ENCODE measurements at places on chromosomes 6 and 20.

GRCh38 chr6:136787726-136788068 is 4.6 kb downstream of the MAP3K5 start:
- no peak for DNase-seq

DNA sequence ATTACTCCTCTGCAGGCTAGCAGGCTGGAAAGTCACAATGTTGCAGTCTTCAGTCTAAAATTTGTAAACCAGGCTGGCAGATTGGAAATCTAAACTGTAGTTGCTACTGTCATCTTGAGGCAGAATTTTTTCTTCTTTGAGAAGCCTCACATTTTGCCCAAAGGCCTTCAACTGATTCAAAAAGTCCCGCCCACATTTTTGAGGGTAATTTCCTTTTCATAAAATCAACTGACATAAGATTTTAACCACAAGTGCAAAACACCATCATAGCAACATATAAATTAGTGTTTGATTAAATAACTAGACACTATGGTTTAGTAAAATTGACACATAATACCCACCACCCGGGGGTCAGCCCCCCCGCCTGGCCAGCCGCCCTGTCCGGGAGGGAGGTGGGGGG is 28.4 kb downstream of the HLA-C start:
- DNase-seq, result no peak

DNA sequence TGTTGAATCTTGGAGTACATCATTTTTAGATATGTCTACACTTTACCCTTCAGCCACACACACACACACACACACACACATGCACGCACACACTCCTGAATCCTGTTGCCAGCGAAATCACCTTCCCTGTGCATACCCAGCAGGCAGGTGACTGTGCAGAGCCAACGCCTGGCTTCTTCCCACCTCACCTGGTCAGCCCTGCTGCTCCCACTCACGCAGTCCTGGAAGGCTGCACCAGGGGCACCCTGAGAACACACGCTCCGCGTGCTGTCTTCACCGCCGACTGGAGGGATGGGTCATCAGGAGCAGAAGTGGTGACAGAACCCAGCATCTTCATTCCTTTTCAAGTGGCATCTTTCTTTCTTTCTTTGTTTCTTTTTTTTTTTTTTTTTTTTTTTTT is 94.6 kb downstream of the TBXT start:
- DNase-seq, result peak; percentile 41

GRCh38 chr20:20241976-20242375 is 125.9 kb upstream of the INSM1 start:
- no peak for DNase-seq

- no peak for DNase-seq
Measured at GRCh38 chr6:55643861-55644260, 64.9 kb upstream of the HMGCLL1 start.

DNA sequence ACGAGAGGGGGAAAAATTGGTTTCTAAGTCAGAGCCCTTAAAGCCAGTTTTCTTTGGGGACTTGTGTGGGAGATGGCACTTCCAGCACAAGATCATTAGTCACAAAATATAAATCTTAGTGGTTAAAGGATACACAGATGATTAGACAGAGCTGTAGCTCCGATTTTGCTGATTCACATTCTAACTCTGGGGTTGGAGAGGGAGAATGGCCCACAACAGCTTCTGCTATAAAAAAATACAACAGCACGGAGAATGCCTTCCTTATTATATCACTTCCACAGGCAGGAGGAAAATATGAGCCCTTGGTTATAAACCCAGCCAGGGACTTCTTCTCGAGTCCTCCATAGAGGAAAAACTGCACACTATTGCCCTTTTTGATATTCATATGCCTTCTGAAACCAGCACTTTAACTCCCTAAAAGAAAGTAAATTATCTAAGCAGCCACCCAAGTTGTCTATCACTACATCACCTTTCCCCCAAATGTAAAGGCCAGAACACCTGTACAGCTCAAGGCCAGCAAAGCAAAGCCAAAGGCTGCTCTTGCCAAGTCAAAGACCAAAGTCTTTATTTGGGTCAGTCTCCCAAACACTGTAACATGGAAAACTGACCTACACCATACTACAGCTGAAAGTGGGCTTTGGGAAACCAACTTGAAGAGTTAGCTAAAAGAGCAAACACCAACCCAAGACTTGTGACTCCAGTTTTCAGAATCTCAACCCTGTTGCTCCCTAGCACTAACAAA is 10.4 kb downstream of the MRPL14 start:
- no peak for DNase-seq

DNA sequence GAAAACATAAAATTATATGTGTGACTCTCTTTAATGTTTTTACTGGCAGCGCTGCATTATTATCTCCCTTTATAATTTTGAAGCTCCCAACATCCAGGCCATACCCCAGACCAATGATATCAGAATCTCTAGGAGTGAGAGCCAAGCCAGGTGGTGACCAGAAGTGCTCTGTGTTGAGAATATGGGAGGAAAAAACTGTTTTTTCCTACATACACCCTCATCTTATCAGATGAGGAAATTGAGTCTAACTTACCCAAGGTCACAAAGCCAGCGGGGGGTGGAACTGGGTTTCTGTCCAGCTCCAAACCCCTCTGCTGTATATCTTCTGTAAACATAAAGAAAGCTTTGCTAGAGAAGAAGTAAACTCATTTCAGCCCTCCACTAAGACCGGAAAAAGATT is 42.5 kb downstream of the LY86 start:
- DNase-seq, result no peak

- DNase-seq, result no peak
Measured at GRCh38 chr20:16846006-16846405, 97.8 kb downstream of the OTOR start.

- no peak for DNase-seq
Measured at GRCh38 chr6:10746915-10747250, 722 bp upstream of the TMEM14B start.

- no peak for DNase-seq
Measured at GRCh38 chr20:21564127-21564773, 50.4 kb upstream of the NKX2-2 start.

DNA sequence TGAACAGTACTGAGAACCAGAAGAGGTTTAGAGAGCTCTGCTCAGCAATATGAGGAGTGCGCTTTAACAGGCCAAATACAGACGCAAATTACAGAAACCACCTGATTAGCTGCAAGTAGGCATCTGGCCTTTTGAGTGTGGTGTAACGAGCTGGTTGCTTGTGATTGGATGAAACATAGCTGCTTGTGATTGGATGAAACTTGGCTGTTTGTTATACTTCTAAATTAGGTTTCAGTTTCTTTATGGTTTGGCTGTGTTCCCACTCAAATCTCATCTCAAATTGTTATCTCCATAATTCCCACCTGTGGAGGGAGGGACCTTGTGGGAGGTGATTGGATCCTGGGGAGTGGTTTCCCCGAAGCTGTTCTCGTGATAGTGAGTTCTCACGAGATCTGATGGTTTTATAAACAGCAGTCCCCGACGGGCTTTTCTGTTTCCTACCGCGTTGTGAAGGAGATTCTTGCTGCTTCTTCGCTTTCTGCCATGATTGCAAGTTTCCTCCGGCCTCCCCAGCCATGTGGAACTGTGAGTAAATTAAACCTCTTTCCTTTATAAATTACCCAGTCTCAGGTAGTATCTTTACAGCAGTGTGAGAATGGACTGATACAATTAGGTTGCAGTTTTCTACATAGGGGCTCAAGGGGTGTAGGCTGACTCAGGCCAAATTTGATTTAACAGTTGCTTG is 655.9 kb upstream of the MAN1A1 start:
- DNase-seq, result no peak

DNA sequence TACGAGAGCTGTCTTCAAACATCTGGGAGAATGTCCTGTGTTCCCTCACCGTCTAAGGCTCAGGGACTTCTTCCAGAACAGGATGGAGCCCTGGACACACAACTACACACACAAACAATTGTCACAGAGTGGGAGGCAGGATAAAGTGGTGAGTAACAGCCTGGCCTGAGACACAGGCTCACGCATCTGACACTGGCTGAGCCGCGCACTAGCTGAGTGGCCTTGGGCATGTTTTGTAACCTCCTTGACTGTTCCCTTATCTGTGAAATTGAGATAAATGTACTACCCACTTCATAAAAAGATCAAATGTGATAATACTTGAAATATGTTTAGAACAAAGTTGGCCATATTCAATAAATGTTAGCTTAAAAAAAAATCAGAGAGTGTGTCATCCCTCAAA is 132.4 kb upstream of the ARMC2 start:
- DNase-seq, result no peak

- DNase-seq, result no peak
Measured at GRCh38 chr6:140379919-140380318, 1005.5 kb upstream of the CITED2 start.

GRCh38 chr6:41269716-41270115 is 16.8 kb downstream of the TREM1 start:
- DNase-seq, result no peak

DNA sequence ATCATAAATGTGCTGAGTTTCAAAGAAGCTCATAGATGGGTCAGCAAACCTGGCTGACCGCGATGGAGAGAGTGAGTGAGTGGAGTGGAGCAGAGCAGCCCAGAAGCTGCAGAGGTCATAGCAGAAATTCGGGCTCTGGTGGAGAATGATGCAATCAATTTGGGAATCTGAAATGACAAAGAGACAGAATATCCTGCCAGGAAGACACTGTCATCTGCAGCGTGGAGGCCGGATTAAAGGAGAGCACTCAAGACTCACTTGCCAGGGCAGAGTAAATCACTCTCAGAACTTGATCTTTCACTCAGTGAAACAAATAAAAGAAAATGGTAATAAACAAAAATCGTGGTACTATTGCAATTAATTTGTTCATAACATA is 109.6 kb upstream of the RREB1 start:
- no peak for DNase-seq

DNA sequence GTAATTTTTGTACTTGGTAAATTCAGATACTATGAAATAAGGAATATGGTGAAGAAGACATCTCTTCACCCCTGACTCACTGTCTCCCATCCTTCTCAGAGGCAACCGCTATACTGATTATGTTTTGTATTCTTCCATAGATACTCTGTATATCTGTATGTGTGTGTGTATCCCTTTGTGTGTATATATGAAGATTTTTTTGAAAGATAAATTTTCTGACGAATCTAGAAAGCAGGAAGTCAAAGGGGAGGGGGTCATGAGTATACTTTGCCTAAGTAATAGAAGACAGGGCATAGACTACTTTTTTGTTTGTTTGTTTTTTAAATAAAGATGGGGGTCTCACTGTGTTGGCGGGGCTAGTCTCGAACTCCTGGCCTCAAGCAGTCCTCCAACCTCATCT is 48.2 kb downstream of the TOP1 start:
- DNase-seq, result no peak

- no peak for DNase-seq
Measured at GRCh38 chr20:56111961-56112730, 106.8 kb upstream of the CBLN4 start.

- no peak for DNase-seq
Measured at GRCh38 chr6:30635834-30636233, 9.2 kb downstream of the ATAT1 start.

GRCh38 chr6:23696992-23697391 is 429.0 kb upstream of the NRSN1 start:
- DNase-seq, result peak; percentile 29

GRCh38 chr6:551829-552350 is 105.0 kb downstream of the HUS1B start:
- no peak for DNase-seq

Data from kidney (tissue), 22 donors.